Subcutaneous adipose tissue (tissue), 4 donors: ENCODE measurements at places on chromosomes 3 and 15. TPM values are rescaled to one million over a fixed set of nuclear protein-coding genes. Genes with fewer than 3 reads are reported as not detected.

ST6GAL1 gene
- 80.1 TPM for total RNA-seq

ANKRD34C gene
- not detected for total RNA-seq

MYO9A gene
- 54.6 TPM for total RNA-seq

TMED3 gene
- 55.9 TPM for total RNA-seq

ADGRG7 gene
- not detected for total RNA-seq

ERC2 gene
- not detected for total RNA-seq

PLSCR5 gene
- total RNA-seq: not detected

TUSC7 gene
- total RNA-seq: not detected

TMEM45A gene
- 22.2 TPM for total RNA-seq

CHL1 gene
- total RNA-seq: 44.5 TPM

SPG21 gene
- 89.7 TPM for total RNA-seq

C3orf33 gene
- total RNA-seq: 2.9 TPM

GPD1L gene
- 75.5 TPM for total RNA-seq

KNG1 gene
- not detected for total RNA-seq
